Activated T-cell treated with anti-CD3 and anti-CD28 coated beads, Interleukin-2, amount 50 U/mL, for 48 hours (primary cell): ENCODE measurements at places on chromosomes 1 and 21.

DNA sequence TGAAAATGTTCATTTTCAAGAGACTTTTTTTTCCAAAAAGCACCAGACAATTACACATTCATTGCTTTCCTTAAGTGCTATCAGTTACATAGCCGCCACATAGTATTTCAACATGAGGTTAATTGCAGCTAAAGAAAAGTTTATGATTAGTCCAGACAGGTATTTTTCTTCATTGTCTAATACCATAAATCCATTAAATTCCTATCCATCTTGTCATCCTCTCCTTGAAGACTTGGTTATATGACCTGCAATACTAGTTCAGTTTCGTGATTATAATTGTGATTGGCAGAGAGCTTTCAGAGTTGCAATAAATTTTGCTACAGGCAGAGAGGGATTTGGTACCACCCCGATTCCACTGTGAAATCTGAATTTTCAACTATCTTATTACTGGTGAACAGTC lies 437.7 kb downstream of the GPATCH2 start:
- no peak for DNase-seq

GRCh38 chr1:36166938-36167905 lies 11.3 kb downstream of the MAP7D1 start:
- no peak for DNase-seq

DNA sequence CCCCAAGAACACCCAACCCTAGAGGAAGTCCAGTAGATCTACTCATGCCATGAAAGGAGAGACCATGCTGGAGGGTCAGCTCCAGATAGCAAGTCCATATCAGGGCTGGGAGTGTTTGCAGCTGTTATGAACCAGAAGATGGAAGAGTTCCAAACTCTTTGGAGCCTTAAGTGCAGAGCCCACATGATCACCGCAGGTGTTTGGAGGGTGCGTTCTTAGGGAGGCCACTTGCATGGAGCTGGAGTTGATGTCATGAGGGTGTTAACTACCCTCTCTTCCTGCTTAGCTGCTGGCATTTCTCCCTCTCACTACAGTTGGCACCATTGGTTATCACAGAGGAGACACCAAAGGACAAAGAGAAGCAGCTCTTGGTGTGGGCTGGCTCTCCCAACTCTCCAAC lies 616.9 kb downstream of the AJAP1 start:
- DNase-seq: no peak

DNA sequence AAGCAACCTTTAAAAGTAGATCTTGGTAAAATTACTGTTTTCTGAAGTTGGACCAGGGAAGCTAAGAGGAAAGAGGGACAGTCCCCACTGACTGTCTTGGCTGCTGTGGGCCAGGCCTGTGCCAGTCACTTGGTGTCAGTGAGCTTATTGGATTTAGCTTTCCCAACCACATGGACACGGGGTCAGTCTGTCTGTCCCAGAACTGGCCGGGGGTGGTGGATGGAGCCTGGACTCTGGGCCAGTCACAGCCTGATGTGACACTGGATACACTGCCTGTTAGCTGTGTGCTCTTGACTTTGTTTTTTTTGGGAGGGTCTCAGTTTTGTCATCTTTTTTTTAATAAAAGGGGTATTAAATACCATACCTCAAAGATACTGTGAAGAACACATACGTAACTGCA lies 96.7 kb downstream of the GALNT2 start:
- DNase-seq: no peak

- no peak for DNase-seq
These were observed 168.4 kb downstream of the ZZZ3 start for GRCh38 chr1:77513839-77514763.

DNA sequence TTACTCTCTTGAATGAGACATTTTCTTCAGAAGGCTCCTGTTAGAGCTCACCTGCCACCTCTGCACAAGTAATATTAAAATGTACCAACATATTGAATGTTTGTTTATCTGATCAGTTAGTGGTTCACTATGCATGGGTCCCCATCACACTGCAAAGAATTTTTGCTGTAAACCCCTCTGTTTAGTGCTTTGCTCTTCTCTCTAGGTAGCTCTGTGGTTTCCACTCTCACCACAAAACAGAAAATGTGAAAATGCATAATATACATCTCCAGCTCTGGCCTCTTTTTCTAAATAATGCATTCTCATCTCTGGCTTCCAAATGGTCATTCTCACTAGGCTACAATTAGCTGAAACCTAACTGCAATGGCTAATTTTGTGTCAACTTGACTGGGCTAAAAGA lies 176.7 kb downstream of the TRIM33 start:
- no peak for DNase-seq

GRCh38 chr1:196385109-196385508 lies 223.1 kb downstream of the KCNT2 start:
- DNase-seq: no peak

DNA sequence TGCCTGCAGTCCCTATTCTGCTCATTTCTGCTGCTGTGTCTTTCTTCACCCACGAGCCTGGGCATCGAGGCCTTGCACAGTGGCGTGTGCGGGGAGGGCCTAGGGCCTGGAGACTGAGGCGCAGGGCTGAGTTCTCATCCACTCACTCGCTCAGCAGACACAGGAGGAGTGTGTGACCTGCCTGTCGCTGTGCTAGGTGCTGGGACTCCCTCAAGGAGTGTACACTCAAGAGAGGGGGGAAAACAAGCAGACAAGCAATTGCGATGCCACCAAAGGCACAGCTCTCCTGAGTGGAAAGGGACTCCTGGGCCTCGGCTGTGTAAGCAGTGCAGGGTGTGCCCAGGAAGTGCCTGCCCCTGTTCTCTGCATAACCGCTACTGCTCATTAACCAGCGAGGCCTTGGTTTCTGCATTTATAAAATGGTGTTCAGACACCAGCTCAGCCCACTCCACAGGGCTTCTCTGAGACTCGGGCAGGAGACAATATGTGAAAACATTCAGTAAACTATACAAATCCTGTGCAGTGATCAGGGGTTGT lies 4.2 kb downstream of the RD3 start:
- DNase-seq: no peak
